Stimulated activated CD8-positive, alpha-beta memory T cell treated with anti-CD3 and anti-CD28 coated beads, Interleukin-7, amount 100 ng/mL, for 4 hours (primary cell): ENCODE measurements at places on chromosomes 3 and 15.

DNA sequence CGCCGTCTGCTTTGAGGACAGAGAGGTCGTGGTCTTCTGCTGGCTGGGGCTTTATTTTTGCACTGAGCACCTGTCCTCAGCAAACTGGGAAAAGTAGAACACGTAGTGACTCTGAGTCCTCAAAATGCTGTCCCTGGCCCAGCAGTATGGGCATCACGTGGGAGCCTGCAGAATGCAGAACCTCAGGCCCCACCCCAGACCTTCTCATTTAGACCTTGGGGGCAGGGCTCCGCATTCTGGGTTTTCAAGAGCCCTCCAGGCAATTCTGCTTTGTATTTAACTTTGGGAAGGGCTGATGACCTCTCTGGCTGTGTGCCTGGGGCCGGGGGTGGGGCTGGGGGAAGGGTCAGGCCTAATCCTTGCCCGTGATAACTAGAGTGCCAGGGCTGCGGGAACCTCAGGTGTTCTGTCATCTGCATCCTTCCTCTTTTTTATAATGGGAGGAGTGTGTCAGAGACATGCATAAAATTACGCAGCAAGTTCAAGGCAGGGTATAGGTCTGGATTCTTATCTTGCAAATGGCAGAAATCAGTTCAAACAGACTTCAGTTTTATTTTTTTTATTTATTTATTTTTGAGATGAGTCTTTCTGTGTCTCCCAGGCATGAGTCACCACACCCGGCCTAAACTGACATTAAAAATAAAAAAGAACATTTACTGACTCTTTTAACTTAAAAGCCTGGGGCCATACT lies 11.1 kb downstream of the SLC6A6 start:
- no peak for DNase-seq

GRCh38 chr15:39478996-39479395 lies 101.9 kb upstream of the THBS1 start:
- DNase-seq = no peak

GRCh38 chr3:189419038-189419437 lies 212.2 kb upstream of the TP63 start:
- no peak for DNase-seq

DNA sequence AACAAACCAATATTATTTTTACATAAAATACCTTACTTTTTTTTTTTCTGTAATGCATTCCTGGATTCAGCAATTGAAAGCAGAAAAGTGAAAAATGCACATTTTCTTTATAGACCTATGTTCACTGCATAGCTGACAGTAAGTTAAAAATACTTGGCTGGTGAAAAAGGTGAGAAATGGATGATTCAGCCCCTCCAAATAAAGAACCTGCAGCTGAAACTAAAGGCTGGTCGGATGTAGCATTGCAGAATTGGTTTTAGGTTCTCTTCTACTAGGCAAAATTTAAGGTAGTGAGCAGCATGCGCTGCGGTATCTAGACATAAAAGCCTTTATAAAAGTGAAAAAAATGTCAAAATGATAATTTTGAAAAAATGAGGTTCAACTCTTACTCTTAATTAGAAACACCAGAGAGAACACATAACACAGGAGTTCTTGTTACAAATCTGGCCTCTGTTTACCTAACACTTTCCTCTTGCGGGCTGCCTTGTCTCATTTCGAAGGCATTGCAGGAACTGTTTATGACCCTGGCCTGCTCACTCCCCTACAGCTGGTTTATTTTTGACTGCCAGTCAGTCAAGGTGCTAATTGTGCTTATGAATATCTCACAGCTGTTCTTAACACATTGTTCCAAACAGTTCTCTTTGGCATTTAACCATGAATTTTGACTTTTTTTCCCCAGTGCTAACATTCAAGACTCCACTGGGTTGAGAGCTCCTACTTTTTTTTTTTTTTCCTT lies 455.4 kb upstream of the TBL1XR1 start:
- DNase-seq = no peak

DNA sequence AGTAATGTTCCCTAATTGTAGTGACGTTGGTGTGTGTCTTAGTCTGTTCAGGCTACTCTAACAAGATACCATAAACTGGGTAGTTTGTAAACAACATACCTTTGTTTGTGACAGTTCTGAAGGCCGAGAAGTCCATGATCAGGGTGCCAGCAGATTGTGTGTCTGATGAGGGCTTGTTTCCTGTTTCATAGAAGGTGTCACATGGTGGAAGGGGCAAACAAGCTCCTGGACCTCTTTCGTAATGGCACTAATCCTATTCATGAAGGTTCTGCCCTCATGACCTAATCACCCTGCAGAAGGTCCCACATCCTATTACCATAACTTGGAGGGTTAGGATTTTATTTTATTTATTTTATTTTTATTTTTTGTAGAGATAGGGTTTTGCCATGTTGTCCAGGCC lies 11.1 kb downstream of the ATXN7 start:
- DNase-seq = no peak

DNA sequence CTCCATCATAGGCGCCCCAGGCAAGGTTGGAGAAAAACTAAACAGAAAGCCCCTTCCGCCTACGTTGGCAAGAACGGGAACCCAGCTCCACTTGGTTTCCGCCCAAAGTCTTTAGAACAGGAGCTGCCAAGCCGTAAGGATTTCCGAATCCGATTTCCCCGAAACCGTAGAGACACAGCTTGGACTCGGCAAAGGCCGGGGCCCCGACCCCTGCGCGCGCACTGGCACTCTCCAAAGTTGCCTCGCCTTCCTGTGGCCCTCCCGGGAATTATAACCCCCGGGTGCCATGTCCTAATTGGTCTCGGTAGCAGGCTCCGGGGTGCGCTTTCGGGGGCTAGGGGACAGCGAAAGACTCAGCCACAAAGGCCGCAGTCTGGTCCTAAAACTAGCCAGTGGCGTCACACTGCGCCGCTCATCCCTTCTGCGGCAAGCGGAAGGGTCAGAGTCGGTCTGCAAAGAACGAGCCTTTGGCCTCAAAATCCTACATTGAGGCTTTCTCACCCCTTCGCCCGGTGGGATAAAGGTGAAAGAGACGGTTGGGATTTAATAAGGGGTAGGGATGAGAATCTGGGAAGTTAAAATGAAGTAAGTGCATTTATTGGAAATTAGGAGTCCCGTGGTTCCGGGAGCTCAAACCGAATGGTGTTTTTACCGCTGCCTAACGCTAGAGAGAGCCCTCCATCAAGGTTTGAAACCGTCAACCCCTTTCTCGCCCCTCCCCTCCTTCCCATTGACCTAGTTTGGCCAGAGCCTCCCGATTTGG lies 6.8 kb downstream of the BCL6 start:
- no peak for DNase-seq

GRCh38 chr3:41198046-41198445 lies 1.3 kb upstream of the CTNNB1 start:
- no peak for DNase-seq

GRCh38 chr15:38085931-38086568 lies 151.6 kb downstream of the TMCO5A start:
- DNase-seq = no peak

- DNase-seq = no peak
These were observed 22.8 kb upstream of the LRRC34 start for GRCh38 chr3:169835533-169835932.

DNA sequence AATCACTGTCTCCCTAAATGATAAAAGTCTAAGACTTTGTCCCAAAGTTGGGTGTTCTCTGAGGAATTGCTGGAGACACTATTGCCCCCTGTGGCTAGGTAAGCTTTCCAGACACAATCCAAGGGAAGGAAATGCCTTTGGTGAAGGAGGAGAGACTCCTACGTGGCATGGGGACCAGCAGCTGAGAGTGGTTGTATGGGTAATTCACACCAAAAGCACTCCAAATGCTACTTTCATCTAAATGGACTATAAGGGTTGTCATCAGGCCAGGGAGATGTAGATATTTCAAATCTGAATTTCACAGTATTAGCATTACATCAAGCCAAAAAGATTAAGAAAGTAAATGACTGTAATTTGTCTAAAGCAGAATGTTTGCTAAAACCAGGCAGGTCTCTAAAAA lies 400.8 kb upstream of the THBS1 start:
- no peak for DNase-seq

- DNase-seq = no peak
These were observed 43.9 kb upstream of the CLRN1 start for GRCh38 chr3:151016478-151016795.

- no peak for DNase-seq
These were observed 24.3 kb downstream of the LRRC2 start for GRCh38 chr3:46541835-46542234.

- no peak for DNase-seq
These were observed 55.6 kb downstream of the LYSMD4 start for GRCh38 chr15:99677540-99678134.

- no peak for DNase-seq
These were observed 153.9 kb upstream of the TPM1 start for GRCh38 chr15:62888623-62889022.

DNA sequence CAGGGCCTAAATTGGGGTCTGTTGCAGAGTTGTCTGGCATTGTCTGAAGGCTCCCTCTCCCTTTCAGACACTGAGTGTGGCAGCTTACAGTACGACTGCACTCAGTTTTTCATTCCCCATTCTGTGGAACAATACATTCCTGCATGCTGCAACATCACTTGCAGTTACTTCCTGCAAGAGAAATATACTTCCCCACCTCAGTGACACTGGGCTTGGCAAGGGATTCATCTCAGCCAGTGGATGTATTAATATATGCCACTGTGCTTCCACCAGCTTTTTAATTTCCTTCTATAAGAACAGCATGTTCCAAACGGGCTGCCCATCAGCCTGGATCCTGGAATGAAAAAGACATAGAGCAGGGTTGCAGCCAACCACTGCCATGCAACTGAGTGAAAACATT lies 23.1 kb downstream of the B3GALNT1 start:
- DNase-seq = no peak

GRCh38 chr3:29536016-29536758 lies 255.3 kb downstream of the RBMS3 start:
- DNase-seq = no peak

GRCh38 chr15:67906382-67906781 lies 66.5 kb upstream of the RNU6-1 start:
- no peak for DNase-seq

GRCh38 chr3:180980611-180981010 lies 8.9 kb downstream of the DNAJC19 start:
- DNase-seq = no peak

GRCh38 chr3:23519314-23520208 lies 286.2 kb upstream of the UBE2E1 start:
- no peak for DNase-seq

DNA sequence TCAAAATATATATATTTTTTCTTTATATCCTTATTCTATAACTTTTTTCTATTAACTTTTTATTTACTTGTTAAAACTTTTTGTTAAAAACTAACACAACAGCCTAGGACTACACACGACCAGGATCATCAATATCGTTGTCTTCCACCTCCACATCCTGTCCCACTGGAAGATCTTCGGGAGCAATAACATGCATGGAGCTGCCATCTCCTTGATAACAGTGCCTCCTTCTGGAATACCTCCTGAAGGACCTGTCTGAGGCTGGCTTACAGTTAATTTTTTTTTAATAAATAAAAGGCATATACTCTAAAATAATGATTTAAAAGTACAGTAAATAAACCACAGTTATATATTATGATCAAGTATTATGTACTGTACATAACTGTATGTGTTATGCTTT lies 58.9 kb downstream of the SFMBT1 start:
- no peak for DNase-seq

DNA sequence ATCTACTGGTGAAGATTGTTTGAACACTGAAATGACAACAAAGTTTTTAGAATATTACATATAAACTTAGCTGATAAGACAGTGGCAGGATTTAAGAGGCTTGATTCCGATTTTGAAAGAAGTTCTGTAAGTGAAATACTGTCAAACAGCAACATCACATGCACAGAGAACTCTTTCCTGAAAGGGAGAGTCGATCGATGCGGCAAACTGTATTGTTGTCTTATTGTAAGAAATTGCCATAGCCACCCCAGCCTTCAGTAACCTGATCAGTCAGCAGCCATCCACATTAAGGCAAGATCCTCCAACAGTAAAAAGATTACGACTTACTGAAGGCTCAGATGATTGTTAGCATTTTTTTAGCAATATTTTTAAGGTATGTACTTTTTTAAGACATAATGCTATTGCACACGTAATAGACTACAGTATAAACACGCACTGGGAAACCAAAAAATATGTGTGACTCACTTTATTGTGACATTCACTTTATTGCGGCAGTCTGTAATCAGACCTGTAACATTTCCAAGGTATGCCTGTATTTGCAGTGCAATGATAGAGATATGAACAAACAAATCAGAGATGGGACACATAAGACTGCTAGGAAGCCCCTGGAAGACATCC lies 225.6 kb upstream of the UBE2E1 start:
- no peak for DNase-seq

DNA sequence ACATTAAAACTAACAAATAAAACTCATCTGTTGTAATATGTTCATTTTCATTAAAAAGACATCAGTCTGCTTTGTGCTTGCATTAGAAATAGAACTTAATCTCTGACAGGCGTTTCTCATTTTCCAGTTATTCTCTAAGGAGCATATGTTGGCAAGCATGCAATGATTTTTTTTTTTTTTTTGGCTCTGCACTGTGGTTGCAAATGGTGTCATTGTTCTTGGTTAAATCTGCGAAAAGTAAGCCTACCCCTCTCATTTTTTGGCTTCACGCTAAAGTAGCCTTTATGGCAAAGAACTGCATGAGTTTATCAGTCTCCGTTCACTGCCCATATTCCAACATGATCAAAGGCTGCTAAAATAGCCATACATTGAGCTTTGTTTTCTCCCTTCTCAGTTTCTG lies 403.2 kb downstream of the MECOM start:
- no peak for DNase-seq

- DNase-seq = no peak
These were observed 334.1 kb downstream of the VPS13C start for GRCh38 chr15:61726166-61726565.

DNA sequence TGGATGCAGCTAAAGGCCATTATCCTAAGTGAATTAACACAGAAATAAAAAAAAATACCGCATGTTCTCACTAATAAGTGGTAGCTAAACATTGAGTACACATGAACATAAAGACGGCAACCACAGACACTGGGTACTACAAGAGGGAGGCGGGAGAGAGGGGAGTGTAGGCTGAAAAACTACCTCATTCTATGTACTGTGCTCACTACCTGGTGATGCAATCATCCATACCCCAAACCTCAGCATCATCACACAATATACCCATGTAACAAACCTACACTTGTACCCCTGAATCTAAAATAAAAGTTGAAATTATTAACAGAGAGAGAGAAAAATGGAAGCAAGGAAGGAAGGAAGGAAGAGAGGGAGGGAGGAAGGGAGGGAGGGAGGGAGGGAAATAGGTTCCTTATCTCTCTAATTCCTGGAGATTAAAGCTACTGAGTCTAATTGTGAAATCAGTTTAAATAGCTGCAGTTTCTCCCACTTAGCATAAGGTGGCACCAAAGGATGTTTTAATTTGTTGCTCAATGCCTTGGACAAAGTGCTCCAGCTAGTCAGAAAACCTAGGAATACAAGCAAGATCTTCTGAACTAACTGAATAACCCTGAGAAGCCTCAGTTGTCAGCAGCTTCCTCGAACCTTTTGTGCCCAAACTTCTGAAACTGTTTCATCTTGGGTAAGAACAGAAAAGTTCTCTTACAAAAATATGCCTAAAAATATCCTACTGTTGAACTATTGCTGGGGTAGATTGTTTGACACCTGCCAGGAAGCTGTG lies 79.4 kb upstream of the ATP11B start:
- no peak for DNase-seq

GRCh38 chr15:90954712-90955623 lies at the start of gene RCCD1:
RCCD1 (plus strand) TSS chr15:90954884; CDS start chr15:90956735, 1,851 bp downstream.
- DNase-seq = peak; percentile 85
